Mucosa of descending colon (tissue), 3 donors: ENCODE measurements at places on chromosomes 4 and X.

DNA sequence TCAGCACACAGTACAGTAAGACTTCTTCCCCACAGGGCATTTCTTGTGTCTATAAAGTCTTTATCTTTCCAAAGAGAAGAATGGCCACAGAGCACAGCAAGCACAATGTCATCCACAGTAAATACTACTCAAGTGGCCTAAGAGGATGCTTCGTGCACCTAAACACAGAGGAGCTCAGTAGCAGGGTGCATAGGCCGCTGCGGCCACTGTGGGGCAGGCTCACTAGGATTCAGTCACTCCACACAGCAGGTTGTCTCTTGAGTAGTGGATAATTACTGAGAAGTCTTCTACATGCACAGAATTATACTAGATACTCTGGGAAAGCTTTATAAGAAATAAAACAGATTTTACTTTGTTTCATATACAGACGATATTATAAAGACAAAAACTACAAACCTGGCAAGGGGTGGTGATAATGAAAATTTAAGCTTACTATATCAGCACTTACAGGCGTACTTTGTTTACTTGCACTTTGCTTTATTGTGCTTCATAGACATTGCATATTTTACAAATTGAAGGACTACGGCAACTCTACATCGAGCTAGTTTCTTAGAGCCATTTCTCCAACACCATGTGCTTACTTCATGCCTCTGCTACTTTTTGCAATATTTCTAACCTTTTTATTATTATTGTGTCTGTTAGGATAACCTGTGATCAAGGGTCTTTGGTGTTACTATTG lies 78.5 kb downstream of the PRDM5 start:
- peak; percentile 70 for DNase-seq

GRCh38 chrX:115409551-115409950 lies 120.0 kb downstream of the LUZP4 start:
- no peak for DNase-seq

DNA sequence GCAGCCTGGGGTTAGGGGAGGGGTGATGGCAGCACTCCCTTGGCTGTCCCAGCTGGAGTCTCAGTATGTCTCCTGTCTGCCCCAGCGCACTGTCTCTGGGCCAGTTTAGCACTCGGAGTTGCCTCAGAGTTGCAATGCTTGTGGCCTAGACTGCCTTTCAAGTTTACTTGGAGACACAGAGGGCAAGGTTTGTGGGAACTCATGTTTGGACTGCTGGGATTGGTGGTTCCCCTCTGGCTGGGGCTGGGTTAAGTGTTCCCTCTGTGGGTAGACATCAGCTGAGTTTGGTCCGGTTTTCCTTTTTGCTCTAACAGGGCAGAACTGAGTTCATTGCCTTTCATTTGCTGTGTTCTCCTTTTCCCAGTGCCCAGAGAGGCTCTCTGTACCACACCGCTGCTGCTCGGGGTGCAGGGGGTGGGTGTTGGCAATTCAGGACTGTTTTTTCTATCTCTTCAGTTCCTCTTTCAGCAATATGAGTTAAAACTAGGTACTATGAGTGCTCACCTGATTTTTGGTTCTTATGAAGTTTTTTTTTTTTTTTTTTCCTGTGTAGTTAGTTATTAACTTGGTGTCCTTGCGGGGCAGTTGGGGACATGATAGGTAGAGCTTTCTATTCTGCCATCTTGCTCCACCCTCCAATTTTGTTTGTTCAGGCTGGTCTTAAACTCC lies 17.2 kb downstream of the RAB33B start:
- DNase-seq: no peak

GRCh38 chrX:95057341-95057740 lies 1383.3 kb downstream of the FAM133A start:
- DNase-seq: no peak

GRCh38 chr4:175373031-175373430 lies 439.0 kb downstream of the GPM6A start:
- no peak for DNase-seq

DNA sequence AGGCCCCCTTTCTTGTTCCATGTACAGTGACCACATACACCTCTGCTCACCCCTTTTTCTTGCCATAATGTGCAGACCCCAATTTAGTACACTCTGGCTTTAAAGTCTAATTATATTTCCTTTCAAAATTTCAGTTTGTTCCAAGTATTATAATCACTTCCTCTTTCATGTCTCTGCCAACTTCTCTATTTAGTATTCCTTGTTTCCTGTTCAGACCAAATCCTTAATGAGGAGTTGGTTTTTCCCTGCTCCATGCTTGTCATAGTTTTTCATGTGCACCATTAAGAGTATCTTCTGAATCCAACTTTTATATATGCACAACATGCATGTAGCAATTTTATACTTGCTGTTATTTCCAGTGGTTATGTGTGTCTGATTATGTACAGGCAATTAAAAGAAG lies 32.3 kb downstream of the USP53 start:
- no peak for DNase-seq

GRCh38 chr4:120991885-120992284 lies 69.4 kb upstream of the PRDM5 start:
- DNase-seq: no peak

DNA sequence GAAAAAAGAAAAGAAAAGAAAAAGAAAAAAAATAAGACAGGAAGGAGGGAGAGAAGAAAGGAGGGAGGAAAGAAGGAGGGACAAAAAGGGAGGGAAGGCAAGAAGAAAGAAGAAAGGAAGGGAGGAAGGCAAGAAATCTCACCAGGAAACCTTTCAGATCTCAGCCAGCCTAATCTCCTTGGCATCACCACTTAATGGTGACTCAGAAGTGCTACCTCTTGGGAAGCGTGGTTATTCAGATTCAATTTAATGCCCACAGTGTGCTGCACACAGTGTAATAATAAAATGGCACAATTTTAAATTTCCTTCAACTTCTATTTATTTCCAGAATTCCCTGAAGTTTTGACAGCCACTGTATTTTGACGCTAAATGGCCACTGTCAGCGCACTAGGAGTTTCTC lies 50.3 kb downstream of the DKK2 start:
- no peak for DNase-seq

- no peak for DNase-seq
Observed at GRCh38 chr4:173642509-173642908, 112.5 kb upstream of the HAND2 start.

GRCh38 chr4:151473521-151474097 lies 64.6 kb downstream of the FHIP1A start:
- no peak for DNase-seq

DNA sequence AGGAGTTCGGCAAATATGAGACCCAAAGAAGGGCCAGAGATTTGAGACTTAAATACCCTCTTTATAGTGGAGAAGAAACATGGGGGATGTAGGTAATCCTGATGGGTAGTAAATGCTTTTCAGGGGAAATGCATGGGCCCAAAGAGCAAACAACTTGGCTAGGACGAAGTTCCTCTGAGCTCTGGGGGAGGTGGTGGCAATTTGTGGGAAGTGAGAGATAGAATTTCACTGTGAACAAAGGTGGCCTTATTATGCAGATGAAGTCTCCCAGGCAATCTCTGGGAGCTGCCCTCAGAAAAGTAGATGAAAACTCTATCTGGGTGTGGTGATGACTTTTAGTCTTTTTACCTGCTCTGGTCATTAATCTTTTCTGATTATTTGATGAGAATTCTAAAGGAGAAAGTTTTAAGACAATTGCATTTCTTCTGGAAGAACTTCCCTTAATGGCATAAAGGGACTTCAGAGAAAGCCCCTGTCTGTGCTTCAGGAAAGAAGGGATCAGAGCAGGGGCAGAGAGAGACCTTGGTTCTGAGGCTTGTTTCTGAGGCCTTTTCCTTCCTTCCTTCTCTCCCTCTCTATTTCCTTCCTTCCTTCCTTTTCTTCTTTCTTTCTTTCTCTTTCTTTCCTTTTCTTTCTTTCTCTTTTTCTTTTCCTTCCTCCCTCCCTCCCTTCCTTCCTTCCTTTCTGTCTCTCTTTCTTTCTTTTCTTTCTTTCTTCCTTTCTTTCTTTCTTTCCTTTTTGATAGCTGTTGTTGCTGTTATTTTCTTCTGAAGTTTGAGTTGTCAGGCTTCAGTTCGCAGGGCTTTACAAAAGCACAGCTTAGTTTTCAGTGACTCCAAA lies 37.5 kb upstream of the MAOA start:
- DNase-seq: no peak

GRCh38 chrX:42934020-42934726 lies 156.2 kb upstream of the PPP1R2C start:
- DNase-seq: no peak

DNA sequence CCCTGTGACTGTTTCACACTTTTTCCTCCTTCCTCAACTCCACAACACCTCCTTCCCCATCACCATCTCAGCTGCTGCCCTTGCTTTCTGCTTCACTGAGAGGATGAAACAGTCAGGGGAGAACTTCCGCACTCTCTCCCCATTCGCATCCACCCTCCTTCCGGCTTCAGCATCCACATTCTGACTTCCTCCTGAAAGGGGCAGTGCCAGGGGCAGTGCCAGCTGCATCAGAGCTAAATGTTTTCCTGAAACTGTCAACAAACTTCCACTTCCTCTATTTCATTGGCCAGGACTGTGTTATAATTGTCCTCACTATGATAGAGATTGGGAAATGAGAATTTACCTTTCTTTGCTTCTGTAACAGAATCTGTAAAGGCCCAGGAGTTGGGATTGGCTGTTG lies 18.2 kb upstream of the RASL11B start:
- DNase-seq: no peak

- DNase-seq: no peak
Observed at GRCh38 chr4:138037696-138038095, 204.5 kb downstream of the SLC7A11 start.

DNA sequence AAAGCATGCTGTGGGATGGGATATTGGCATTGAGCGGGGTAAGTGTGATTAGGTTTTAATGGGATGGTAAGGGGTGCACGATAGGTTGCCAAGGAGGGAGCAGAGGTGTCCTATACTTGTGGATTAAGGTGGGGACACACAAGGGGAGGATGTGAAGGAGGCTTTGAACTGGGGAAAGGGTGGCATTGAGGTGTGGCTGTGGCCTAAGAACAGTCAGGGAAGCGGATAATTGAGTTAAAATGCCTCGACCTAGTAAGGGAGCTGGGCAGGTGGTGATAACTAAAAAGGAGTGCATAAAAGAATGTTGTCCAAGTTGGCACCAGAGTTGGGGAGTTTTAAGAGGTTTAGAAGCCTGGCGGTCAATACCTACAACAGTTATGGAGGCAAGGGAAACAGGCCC lies 17.5 kb downstream of the KLKB1 start:
- no peak for DNase-seq

- DNase-seq: no peak
Observed at GRCh38 chrX:150358651-150359050, 4.5 kb upstream of the MAMLD1 start.

GRCh38 chrX:42725196-42725595 lies 52.8 kb downstream of the PPP1R2C start:
- no peak for DNase-seq

- no peak for DNase-seq
Observed at GRCh38 chr4:25797136-25797535, 65.7 kb downstream of the SEL1L3 start.

GRCh38 chr4:134905061-134905460 lies 703.5 kb upstream of the PABPC4L start:
- DNase-seq: no peak

DNA sequence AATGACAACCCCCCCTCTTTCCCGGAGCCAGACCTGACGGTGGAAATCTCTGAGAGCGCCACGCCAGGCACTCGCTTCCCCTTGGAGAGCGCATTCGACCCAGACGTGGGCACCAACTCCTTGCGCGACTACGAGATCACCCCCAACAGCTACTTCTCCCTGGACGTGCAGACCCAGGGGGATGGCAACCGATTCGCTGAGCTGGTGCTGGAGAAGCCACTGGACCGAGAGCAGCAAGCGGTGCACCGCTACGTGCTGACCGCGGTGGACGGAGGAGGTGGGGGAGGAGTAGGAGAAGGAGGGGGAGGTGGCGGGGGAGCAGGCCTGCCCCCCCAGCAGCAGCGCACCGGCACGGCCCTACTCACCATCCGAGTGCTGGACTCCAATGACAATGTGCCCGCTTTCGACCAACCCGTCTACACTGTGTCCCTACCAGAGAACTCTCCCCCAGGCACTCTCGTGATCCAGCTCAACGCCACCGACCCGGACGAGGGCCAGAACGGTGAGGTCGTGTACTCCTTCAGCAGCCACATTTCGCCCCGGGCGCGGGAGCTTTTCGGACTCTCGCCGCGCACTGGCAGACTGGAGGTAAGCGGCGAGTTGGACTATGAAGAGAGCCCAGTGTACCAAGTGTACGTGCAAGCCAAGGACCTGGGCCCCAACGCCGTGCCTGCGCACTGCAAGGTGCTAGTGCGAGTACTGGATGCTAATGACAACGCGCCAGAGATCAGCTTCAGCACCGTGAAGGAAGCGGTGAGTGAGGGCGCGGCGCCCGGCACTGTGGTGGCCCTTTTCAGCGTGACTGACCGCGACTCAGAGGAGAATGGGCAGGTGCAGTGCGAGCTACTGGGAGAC lies 1.6 kb downstream of the PCDH10 start:
- no peak for DNase-seq

DNA sequence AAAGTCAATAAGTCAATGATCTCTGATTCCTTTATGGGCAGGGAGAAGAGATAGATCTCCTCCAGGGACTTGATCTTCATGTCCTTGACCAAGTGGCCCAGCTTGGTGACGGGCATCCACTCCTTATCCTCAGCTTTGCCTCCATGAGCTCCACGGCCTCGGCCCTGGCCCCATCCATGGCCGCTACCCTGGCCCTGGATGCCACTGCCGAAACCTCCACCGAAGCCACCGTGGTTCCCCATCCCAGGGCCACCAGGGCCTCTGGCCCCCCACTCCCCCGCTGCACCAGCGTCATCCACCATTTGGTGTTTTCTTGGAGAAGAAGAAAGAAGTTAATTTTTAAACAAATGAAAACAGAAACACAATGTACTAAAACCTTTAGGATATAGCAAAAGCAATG lies 518.1 kb downstream of the GRXCR1 start:
- DNase-seq: no peak

DNA sequence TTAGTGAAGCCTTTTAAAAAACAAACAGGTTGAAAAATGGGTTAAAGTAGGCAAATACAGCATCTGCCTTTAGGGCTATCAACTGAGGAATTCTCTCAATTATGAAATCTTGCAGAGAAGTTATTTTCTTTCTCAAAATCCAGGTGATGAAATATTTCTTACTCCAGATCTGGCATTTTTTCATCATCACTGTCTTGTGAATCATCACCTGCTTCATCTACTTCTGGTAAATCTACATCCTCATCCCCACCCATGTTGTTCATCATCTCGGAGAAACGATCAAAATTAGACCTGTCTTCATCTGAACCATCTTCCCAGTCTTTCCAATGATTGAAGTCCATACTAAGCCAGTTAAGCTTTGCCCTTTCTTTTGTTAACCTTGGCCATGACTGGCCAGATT lies 33.3 kb upstream of the HPF1 start:
- no peak for DNase-seq

DNA sequence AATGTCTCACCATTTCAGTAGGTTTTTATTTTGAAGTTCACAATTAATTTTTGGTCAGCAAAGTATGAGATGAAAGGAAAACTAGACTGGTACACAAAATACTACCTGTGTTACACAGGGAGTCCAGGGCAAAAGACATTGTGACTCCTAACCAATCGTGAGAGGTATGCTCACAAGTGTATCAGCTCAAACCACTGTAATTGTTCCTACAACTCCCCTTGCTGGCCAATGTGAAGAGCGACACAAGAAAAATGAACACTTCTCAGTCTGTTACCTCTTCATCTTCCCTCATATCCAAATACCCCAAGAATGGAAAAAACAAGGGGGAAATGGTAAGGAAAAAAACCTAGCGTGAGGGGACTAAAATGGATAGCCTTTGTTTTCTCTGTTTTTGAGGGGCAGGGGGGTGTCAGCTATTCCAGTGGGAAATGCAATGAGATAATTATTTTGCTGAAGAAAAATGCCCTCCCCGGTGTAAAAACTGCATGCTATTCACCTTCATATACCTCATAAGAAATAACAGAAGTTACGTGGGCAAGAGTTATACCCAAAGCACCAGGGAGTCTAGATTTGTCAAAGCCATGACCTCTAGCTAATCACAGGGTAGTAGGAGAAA lies 30.6 kb upstream of the NSUN7 start:
- no peak for DNase-seq
